ENCODE measurements at places on chromosomes 3 and 15. TPM values are rescaled to one million over a fixed set of nuclear protein-coding genes. Genes with fewer than 3 reads are reported as not detected.

DNA sequence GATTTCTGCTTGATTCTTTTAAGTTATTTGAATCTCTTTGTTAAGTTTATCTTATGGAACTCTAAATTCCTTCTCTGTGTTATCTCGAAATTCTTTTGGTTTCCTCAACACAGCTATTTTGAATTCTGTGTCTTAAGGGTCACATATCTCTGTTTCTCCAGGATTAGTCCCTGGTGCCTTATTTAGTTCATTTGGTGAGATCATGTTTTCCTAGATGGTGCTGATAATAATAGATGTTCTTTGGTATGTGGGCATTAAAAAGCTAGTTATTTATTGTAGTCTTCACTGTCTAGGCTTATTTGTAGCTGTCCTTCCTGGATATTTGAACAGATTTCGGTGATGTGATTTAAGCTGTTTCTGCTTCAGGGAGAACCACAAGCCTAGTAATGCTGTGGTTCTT, 615.6 kb upstream of the NECTIN3 start:
- H3K4me1 ChIP-seq = no peaks in the 10 kb centered on the region
- H3K27me3 ChIP-seq = no peaks in the 10 kb centered on the region
- no peak for DNase-seq
- H3K27ac ChIP-seq = no peak overlapping the region
- H3K4me3 ChIP-seq = no peak overlapping the region

DNA sequence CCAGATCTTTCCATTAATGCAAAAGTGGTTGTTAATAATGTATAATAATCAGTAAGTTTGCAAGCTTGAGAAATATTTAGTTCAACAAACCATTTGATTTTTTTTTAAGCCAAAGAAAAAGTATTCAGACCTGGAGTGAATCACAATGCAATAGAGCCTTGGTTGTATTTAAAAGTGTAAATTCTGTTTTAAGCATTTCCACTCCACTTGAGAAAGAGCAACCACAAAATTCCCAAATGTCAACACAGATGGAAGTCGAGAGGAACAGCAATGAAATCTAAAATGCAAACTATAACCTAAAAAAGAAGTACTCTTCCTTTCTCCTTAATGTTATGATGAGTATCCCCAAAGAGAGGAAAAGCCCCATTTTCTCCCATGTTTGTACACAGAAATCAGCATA, 20.2 kb downstream of the GBE1 start:
- no peak overlapping the region for H3K4me3 ChIP-seq
- no peaks in the 10 kb centered on the region for H3K36me3 ChIP-seq
- no peak overlapping the region for H3K27ac ChIP-seq
- no peaks in the 10 kb centered on the region for H3K27me3 ChIP-seq
- DNase-seq = no peak
- H3K4me1 ChIP-seq = no peaks in the 10 kb centered on the region

DNA sequence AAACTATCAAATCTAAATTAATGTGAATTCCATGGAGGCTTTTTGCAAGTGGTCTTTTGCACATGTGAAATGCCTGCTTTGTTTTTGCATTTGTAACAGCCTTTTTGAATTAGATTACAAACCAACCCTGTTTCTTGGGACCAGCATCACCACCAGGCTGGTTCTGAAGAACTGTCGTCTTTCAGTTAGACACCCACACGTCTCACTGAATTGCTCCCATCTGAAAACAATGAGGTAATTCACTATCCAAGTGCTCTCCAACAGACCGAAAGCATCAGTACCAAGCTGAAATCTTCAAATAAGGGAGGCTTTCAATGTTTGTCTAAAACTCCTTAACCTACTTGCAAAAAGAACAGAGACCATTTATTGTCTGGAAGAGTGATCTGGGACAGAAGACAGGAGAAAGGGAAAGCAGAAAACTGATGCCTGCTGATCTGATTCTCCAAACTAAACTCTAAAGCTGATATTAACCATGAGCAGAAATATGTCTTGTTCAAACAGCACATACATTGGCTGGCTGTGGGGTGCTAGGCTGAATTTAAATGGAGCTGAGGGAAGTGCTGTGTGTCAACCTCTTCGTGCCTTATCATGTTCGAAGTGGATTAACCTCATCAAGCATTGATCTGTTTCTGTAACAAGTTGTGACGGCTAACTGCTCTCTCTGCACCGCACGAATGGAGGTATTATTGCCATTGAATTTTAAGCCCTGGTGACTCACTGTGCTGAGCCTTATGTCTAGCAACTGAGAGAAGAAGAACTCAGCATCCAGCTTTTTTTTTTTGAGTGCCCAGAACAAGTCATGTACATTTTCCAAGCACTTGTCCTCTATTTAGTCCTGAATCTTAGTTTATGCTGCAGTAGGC, 213.7 kb upstream of the P2RY1 start:
- no peak overlapping the region for H3K4me3 ChIP-seq
- H3K27ac ChIP-seq = no peak overlapping the region
- no peaks in the 10 kb centered on the region for H3K27me3 ChIP-seq
- no peaks in the 10 kb centered on the region for H3K36me3 ChIP-seq

- H3K36me3 ChIP-seq = no peaks in the 10 kb centered on the region
- H3K4me1 ChIP-seq = no peaks in the 10 kb centered on the region
- no peaks in the 10 kb centered on the region for H3K27me3 ChIP-seq
These were observed 99.5 kb upstream of the OSBPL11 start for GRCh38 chr3:125694761-125695294.

CPOX gene
- total RNA-seq = 14.4 TPM

KBTBD12 gene
- total RNA-seq = not detected

RFX7 gene
- total RNA-seq = 10.8 TPM
